ENCODE measurements at places on chromosomes 12 and 14. TPM values are rescaled to one million over a fixed set of nuclear protein-coding genes. Genes with fewer than 3 reads are reported as not detected.

The ATF7IP gene
- 75.8 TPM for total RNA-seq

The RD3L gene
- 11.2 TPM for total RNA-seq

The CMTM5 gene
- 1.4 TPM for total RNA-seq

The GYS2 gene
- not detected for total RNA-seq

The OTUB2 gene
- total RNA-seq: 0.11 TPM

The HSPA2 gene
- 49.8 TPM for total RNA-seq

The TARBP2 gene
- total RNA-seq: 13.0 TPM

The NAV3 gene
- total RNA-seq: 2.6 TPM

DNA sequence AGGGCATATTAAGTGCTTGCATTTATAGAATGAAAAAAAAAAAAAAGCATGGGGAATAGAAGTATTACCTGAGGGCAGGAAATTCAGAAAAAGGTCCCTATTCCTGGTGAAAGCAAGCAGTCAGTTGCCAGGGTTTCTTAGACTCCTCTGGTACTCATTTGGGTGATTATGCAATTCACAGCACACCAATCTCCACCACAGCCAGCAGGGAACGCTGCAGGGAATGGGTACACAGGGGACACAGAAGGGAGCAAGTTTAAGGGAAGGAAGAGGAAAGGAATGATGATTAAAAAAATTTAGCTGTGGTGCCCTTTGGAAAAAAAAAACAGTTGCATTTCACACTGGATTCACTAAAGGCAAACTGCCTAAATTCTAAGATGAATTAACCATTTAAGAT lies 14.2 kb downstream of the BLTP3B start:
- no peak for DNase-seq

GRCh38 chr14:60756847-60757246 lies 22.3 kb downstream of the MNAT1 start:
- no peak for DNase-seq

GRCh38 chr12:63985456-63985855 lies 141.0 kb downstream of the SRGAP1 start:
- no peak for DNase-seq

DNA sequence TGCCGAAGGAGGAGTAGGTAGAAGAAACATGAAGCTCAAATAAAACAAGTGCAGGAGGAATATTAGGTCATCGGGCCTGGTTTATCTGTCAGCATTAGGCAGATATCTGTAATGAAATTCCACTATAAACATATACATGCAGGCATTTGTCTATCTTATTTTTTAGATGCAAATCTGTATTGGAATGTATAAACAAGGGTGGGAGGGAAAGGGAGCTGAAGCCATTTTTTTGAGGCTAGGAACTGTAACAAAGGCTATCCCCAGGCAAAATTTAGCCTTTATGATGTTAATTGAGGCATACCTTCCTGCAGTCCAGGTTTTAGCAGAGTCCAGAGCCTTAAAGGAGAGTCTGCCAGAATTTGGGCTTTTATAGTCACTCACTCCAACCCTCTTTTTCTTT lies 72.5 kb downstream of the PHLDA1 start:
- no peak for DNase-seq

DNA sequence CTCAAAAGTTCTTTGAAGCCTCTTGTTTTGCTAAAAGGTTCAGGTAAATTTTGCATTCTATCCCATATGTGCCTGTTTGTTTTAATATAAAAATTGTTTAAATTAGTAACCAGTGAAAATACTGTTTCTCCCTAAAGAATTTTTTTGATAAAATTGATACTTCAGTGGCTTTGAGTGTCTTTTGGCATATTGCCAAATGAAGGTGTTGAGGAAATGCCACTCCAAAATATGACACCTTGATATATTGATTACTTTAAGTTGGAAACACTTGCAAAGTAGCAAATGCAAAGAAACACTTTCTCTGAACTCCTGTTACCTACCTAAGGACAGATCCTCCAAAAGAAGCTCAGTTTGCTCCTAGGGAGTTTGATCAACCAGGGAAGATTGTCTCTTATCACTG lies 8.4 kb downstream of the STYX start:
- no peak for DNase-seq

DNA sequence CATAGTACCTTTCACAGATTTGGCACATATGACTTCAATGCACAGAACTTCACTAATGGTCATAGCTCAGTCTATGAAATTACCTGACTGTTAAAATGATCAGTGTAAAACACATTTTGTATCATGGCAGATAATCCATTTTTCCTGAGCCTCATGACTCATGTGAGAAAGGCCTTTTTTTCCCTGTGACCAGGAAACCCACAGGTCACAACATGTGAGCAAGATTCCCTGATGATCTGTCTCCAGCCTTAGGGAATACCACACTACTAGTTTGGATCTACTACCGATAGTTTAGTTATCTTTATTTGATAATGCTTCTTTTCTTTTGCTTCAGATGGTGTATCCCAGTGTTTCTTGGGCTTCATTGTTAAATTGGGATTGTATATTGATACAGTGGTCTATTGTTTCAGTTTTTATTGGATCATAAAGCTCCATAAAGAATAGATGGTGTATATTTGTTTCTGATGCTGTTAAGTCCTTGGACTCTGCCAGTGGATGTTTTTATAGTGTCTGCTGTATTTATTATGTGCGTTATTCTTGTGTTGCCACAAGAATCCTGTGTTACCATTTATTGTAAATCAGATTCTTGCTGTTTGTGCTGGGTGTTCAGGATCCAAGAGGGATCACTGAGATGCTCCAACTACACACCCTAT lies 248.7 kb upstream of the PELI2 start:
- no peak for DNase-seq

GRCh38 chr12:24820872-24821271 lies 128.0 kb downstream of the BCAT1 start:
- no peak for DNase-seq

- peak; percentile 95 for DNase-seq
These were observed 25.2 kb upstream of the KRT78 start for GRCh38 chr12:52873832-52874572.

- peak; percentile 45 for DNase-seq
These were observed 173.2 kb downstream of the CAND1 start for GRCh38 chr12:67442347-67442841.

DNA sequence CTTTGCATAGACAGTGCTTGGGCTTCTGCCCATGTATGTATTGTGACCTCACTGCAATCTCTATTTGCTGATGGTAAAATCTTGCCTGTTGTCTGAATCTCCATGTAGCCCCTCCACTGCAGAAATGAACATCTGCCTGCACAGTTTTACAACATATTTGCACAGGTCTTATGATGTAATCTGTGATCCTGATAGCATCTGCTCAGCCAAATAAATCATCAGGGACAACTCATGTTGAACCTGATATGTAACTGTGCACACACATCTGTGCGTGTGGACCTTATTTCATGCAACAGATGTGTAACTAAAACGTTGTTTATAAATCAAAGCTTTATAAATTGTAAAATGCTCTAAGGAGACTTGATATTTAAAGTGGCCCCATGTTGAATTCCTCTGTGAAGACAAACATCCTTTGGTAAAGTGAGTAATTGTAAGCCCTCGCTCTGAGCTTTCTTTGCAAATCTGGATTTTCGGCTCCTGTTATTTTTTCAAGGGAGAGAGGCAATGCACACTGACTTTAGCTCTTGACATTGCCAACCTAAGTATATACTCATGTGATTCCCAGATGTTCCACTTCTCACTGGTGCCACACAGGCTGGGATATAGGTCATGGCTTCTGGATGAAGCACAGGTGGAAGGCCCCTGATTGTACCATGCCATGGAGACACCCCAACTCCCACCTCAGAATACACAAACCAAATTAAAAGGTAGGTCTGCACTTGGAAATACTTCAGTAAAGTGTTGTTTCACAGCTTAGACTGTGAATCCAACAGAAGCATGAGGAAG lies 371.3 kb downstream of the GRIN2B start:
- no peak for DNase-seq
